Stimulated activated CD4-positive, alpha-beta T cell treated with anti-CD3 and anti-CD28 coated beads, TNF-alpha, amount 100 ng/mL, for 1 hour (primary cell): ENCODE measurements at places on chromosomes 2 and 18.

DNA sequence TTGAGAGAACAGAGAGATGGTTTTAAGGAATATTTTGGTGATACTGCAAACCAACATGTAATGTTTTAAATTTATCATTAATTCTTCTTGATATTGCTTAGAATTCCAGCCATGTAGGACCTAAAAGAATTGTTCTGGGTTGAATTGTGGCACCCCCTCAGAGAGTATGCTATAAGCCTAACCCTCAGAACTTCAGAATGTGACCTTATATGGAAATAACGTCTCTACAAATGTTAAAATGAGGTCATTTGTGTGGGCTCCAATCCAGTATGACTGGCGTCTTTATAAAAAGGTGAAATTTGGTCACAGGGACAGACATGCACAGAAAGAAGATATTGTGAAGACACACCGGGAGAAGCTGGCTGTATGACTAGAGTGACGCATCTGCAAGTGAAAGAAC is 193.6 kb downstream of the NRXN1 start:
- DNase-seq: no peak

DNA sequence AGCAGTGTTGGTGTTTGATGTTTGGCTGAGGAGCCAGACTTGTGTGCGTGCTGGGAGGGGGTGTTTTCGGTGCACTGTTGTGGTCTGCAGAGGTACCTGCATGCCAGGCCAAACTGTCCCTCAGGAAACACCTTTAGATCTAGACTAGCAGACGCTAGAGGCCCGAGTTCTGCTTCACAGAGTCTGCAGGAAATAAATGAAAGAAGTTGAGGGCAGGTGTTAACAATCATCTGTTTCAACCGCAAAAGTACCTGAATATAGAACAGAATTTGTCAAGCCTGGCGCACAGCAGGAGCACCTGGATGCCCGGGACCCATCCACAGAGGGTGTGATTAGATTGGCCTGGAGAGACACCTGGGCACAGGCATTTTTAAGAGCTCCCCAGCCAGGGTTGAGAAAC is 40.5 kb upstream of the REL start:
- DNase-seq: no peak

- no peak for DNase-seq
These were observed 1239.1 kb downstream of the LRP1B start for GRCh38 chr2:140891614-140892212.

DNA sequence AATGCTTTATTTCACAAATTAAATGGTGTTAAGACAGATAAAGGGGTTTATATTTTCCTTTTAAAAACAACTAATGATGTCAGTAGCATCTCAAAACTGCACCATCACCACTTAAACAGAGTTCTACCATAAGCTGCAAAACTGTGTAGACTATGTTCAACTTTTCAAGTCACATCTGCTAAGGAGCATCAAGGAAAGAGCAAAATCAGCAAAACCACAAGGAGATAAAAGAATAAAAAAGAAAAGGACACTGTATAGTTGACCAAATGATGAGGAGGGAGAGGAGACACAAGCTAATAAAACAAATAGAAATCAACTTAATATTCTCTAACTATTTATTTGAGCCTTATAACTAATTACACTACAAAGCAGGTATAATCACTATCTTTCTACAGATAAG is 33.9 kb downstream of the PRPF40A start:
- DNase-seq: no peak

- no peak for DNase-seq
These were observed 70.7 kb downstream of the RBM43 start for GRCh38 chr2:151191001-151191400.

- DNase-seq: no peak
These were observed 31.9 kb upstream of the EMILIN2 start for GRCh38 chr18:2814928-2815327.

GRCh38 chr18:36376361-36376760 is 78.8 kb downstream of the FHOD3 start:
- DNase-seq: no peak

DNA sequence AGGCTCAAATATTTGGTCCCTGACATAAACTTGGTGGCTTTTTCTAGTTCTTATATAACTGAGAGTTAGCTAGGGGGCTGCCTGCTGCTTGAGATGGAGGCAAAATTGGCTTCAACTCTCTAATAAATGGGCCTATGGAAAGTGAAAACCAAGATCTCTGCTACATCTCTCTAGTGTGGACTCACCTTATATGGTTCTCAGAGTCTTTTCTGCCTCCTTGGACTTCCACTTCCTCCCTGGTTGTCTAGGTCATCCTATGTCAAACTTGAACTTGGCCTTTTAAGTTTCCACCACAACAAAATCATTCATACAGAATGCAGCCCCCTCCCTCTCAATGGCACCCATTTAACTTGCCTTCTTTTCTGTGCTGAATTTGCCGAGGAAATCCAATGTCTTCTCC is 23.9 kb upstream of the ARHGAP25 start:
- no peak for DNase-seq

DNA sequence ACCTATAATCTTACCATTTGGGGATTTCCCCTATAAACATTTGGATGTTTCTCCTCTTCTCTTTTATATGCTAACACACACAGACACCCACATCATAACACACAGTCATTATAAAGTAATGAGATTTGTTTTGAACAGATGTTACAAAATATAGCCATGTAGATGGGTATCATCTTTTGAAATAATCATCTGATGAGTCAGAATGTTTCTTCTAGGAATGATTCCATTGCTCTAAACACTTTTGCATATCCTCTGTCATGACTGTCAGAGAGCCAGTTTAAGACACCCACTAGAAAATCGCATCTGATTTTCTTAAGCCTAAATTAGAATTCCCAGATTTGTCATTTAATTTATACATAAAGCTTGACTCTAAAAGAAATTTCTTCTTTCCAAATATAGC is 442.6 kb downstream of the CMPK2 start:
- no peak for DNase-seq

DNA sequence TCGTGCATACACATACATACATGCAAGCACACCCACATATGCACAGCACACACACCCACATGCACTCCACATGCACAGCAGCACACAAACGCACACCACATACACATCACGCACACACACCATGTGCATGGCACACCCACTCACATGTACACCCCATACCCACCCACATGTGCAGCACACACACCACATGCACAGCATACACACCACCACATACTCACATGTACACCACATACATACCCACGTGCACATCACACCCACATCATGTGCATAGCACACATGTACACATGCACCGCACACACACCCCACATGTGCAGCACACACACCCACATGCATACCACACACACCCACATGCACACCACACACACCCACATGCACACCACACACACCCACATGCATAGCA is 132.0 kb upstream of the RGPD4 start:
- DNase-seq: no peak

DNA sequence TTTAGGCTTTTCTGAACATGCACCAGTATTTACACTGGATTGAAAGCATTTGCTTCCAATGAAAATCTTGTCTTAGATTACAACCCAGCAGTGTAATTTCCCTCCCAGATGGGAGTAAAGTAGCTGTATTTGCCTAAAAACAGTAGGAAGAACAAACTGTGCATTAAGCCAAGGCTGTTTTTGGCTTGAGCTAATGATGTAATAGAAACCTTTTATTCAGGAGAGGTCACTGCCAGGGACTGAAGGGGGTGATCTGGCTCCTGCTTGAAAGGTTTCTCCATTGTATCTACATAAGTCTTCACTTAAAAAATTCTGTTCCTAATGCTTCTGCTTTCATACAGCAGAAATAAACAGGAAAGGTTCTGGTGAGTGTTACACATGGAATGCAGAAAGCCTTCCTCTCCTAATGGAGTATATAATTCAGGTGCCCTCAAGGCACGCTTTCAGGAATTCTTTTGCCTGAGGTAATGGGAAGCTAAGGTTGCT is 74.4 kb downstream of the MEIS1 start:
- DNase-seq: no peak

DNA sequence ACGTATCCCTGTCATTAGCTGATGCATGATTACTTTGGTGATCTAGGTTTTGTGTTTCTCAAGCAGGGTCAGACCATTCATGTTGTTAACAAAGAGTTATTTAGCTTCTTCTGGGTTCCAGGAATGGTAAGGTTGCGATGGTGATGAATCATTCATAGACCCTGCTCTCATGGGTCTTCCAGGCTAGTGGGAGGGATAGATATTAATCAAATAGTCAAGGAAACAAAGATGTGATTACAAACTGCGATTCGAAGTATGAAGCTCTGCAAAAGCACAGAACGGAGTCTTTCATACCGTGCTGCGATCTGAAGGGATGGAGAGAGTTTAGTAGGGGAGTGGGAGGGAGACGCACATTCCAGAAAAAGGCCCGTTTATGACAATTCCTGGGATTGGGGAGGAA is 42.1 kb downstream of the CAVIN2 start:
- DNase-seq: no peak

- no peak for DNase-seq
These were observed 86.3 kb downstream of the PTPN4 start for GRCh38 chr2:119846021-119846420.

DNA sequence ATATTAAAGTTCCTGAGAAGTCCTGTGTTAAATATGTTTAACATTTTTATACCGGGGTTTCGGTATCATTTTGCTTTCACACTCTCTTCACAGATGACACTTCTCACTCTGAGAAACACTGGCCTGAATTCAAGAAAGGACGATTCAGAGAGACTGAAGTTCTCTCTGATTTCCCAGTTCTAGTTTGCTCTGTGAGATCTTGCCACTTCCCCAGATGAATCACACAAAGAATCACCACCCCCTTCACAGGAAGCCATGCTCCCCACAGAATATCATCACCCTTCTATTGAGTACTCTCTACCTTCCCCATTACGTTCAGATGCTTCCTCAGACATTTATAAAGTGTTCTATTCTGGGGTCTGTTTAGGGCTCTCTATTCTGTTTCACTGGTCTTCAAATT is 16.1 kb upstream of the CD207 start:
- no peak for DNase-seq

DNA sequence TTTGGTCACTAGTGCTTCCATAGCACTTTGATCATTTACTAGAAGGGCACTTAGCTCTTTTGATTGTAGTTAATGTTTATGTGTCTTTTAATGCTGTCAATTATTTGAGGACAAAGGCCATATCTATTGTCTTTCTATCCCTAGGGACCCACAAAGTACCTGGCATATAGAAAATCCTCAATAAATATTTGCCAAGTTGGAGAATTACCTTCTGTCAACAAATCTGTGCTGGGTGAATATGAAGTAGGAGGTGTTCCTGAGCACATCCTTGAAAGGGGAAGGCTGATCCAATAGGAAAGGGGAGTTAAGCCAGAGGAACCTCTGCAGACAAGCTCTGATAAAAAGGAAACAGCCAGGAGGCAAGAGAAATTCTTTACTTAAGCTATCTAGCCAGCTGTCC is 8.2 kb downstream of the DPP4 start:
- no peak for DNase-seq

DNA sequence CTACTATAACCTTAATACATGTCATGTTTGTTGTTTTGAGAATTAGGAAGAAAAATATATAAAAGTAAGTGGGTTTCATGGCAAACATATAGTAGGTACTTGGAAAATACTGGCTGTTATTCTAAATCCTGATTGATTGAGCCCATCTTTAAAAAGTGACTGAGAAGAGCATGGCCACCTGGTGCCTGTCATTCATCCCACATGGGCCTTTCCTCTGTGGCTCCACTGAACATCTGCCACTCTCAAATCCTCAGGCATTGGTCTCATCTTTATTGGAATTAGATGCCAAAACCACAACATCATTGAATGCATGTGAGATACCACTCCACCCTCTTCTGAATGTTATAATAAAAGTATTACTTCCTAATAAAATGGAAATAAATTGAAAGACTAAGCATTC is 101.6 kb upstream of the TTN start:
- no peak for DNase-seq

GRCh38 chr18:74114116-74114515 is 33.5 kb downstream of the FBXO15 start:
- DNase-seq: no peak

- DNase-seq: no peak
These were observed 21.9 kb downstream of the FER1L5 start for GRCh38 chr2:96664366-96664925.

DNA sequence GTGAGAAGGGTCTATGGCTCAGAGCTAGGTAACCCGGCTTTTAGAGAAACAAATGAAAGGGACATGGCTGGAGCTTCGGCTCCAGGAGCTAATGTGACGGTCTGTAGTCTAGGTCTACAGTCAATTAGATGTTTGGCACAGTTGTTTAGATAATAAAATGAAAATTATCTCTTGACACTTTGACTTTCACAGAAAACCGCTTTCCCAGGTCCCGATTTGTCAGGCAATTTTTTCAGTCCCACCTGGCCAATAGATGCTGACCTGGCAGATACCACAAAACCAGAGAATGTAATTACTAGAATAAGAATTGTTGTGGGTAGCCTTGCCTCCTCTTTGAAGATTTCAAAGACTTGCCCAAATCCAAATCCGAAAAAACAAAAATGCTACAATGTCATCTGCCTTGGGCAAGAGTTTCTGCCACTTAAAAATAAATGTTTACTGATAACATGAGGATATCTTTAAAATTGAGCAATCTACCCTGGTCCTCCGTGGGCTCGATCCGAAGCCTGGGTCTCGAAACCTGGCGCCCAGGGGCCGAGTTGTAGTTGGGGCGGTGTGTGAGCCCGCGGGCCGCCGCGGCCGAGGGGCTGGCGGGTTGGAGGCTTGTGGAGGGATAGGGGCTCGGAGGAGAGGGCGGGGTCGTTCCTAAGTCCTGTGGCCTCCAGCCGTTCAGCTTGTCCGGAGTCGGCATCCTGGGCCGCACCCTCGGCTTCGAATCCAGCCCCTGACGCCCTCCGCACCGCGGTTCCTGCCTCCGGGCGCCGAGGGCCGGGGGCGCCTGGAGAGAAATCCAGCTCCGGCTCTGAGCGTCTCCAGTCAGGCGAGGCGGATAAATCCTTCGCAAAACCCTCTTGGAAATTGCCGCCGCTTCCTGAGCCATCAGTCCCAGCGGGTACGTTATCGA is 2.3 kb downstream of the EMX1 start:
- DNase-seq: no peak

- DNase-seq: no peak
These were observed 150.0 kb upstream of the ALKAL2 start for GRCh38 chr2:437756-438393.

DNA sequence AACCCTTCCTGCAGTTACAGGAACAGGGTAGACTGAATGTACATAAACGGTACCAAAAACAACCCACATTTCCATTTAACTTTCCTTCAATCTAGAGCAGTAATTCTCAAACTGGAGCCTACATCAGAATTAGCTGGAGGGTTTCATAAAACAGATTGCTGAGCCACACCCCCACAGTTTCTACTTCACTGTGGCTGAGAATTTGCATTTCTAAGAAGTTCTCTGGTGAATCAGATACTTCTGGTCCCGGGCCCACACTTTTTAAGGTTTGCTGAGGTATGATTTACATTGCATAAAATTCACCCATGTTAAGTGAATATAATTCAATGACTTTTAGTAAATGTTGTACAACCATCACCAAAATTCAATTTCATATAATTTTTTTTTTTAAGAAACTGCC is 113.7 kb downstream of the SRBD1 start:
- no peak for DNase-seq

GRCh38 chr2:37992601-37993000 is 67.5 kb downstream of the RMDN2 start:
- DNase-seq: no peak

GRCh38 chr2:197135806-197136205 is 174.8 kb downstream of the ANKRD44 start:
- no peak for DNase-seq

GRCh38 chr2:67752199-67752598 is 310.6 kb downstream of the C1D start:
- DNase-seq: no peak
